Stimulated activated CD4-positive, alpha-beta T cell treated with anti-CD3 and anti-CD28 coated beads, TNF-alpha, amount 100 ng/mL, for 1 hour (primary cell): ENCODE measurements at places on chromosomes 16 and 17.

GRCh38 chr17:18187226-18187625, 3.6 kb downstream of the ALKBH5 start:
- DNase-seq, result no peak

- DNase-seq, result no peak
These were observed 13.5 kb upstream of the TBX21 start for GRCh38 chr17:47719411-47720152.

DNA sequence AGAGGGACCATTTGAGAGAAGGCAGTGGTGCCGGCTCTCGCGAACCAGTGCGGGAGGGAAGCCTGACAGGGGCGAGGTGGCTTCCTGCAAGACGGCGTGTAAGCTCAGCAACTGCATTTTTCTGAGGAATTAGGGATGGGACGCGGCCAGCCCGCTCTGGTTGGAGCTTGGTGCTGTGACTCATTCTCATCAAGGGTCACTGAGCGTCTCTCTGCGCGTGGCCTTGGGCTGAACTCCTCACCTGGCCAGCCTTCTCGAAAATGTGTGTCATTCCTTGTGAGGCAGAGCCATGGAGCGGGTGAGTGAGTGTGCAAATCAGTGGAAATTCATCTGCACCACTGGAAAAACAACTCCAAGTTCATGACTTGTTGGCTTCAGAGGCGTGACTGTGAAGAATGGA, 52.8 kb downstream of the NTN1 start:
- no peak for DNase-seq

DNA sequence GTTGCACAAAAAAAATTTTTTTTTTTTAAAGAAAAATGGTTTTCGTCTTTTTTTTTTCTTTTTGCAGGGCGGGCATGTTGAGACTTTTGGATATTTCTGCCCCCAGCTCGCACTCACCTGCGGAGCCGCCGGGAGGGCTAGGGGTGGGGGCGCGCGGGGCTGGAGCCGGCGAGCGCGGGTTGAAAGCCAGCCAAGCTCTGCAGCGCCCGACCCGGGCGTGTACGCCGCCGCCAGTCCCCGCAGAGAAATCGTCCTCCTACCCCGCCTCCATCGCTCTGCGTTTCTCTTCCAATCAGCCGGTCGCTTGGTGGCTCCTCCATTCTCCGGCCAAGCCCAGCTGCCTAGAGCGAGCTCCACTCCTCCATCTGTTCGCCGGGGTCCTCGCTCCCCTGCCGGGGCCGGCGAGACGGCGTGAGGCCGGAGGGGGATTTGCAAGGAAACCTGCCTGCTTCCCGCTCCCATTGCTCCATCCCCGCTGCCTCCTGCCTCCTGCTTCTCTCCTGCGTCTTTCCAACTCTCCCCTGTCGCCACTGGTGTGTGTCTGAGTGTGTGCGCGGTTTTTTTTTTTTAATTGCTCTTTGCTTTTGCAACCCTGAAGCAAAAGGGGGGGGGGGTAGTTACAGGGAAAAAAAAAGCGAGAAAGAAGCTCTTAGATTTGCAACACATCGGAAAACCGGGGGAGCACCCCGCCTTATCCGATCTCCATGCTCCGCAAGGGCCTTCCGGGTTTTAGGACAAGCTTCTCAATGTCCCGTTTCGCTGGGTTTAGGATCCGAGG, 1.8 kb upstream of the UBTF start:
- no peak for DNase-seq

DNA sequence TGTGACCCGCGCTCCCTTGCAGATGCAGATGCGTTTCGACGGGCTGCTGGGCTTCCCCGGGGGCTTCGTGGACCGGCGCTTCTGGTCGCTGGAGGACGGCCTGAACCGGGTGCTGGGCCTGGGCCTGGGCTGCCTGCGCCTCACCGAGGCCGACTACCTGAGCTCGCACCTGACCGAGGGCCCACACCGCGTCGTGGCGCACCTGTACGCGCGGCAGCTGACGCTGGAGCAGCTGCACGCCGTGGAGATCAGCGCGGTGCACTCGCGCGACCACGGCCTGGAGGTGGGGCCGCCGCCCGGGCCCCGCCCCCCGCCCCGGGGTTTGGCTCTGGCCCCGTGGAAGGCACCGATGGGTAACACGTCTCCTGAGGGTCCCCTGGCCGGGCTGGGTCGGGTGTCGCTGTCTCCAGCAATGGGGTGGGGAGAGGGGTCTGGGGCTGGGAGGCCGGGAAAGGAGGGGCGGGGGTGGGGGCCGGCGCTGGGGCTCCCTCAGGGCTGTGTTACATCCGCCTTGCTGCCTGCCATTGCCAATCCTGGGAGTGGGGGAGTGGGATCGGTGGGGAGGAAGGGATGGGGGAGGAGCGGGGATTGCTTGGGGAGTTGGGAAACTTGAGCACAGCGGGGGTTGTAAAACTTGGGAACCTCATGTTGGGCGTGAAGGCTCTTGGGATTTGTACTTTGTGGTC, 737 bp downstream of the NUDT16L1 start:
- peak; percentile 30 for DNase-seq

DNA sequence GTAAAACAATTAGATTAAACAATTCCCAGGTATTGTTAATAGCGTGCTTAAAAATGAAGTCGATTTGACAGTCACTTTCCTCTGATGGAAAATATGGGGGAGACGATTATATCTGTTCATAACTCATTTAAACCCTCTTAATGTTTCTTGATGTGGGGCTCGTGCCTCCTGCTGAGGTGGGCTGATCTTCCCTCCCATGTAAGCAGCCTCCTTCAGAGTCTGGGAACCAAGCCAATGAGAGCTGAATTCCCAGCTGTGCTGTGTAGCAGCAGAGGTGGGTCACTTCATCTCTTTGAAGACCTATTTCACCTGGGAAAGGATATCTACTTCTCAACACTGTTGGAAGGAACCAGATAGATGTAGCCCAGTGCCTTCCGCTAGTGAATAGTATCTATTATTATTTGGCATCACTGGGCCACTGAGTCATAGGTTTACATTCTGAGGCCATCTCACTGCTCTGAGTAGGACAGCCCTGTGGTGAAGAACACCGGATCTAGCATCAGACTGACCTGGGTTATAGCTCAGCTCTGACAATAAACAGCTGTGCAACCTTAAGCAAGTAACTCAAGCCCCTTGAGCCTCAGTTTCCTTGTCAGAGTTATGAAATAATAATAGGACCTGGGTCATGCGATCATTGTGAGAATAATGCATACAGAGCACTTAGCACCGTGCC, 85.3 kb upstream of the C16orf82 start:
- DNase-seq, result no peak

GRCh38 chr17:41666708-41667279, 21.9 kb upstream of the EIF1 start:
- DNase-seq, result peak; percentile 78

GRCh38 chr16:56294014-56294413, 102.7 kb downstream of the GNAO1 start:
- no peak for DNase-seq

GRCh38 chr16:67444259-67445125, 13.6 kb downstream of the HSD11B2 start:
- no peak for DNase-seq

DNA sequence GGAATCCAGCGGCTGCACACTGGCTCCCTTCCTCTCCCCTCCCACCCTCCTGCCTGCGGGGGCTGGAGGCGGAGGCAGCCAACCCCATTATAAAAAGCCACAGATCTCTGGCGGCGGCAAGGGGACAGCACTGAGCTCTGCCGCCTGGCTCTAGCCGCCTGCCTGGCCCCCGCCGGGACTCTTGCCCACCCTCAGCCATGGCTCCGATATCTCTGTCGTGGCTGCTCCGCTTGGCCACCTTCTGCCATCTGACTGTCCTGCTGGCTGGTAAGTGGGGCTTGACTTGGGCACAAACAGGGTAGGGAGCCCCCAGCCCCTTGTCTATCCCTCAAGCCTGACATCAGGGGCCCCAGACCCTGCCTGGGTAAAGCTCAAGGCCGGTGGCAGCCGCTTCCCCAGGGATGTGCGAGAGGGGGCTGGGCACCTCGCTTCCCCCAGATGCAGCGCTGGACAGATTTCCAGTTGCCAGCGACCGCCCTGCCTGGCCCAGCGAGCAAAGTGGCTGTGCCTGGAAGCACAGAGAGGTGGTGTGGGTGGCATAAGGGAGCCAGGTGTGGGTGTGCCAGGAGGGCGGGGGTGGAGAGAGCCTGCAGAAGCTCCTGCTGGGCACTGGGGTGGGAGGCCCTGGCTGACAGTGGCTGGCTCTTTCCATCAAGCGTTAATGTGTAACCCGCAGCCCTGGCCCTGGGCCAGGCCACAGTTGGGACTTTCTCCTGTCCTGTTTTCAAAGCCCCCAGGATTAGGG, at the start of gene CX3CL1:
CX3CL1 (plus strand) TSS at position 119 of the 745 bp plus-strand sequence; CDS start at position 198, 79 bp downstream.
- DNase-seq, result no peak

- DNase-seq, result no peak
These were observed 44.2 kb upstream of the NDRG4 start for GRCh38 chr16:58455750-58456149.

GRCh38 chr17:10029129-10029528, 124.1 kb upstream of the RCVRN start:
- no peak for DNase-seq

GRCh38 chr17:45380046-45380765, 52.5 kb downstream of the ARHGAP27 start:
- DNase-seq, result no peak

- DNase-seq, result no peak
These were observed 107.5 kb upstream of the ZNF750 start for GRCh38 chr17:82947051-82947991.

- DNase-seq, result no peak
These were observed 331.8 kb upstream of the XYLT1 start for GRCh38 chr16:17802571-17802970.

- no peak for DNase-seq
These were observed 30.1 kb upstream of the PMFBP1 start for GRCh38 chr16:72202014-72202413.

- no peak for DNase-seq
These were observed 29.0 kb downstream of the FCSK start for GRCh38 chr16:70483426-70483825.

DNA sequence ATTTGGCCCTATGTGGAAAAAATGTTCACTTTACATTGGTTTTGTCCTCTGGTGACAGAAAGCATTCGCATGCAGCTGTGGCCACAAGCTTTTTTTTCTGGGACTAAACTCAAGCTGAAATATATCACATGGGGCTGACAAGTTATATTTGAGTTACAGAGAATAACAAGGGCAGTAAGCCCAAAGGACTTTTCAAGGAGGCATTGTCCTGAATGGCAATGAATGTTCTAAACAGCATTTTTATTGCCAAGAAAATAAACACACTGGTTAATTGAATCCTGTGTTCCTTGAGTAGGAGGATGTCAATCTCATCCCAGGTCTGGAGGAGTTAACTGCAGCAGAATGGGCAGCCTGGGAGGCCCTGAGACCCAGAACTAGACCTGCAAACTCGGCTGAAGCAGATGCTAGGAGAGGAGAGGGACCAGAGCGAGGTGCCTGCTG, 114.5 kb downstream of the COPRS start:
- DNase-seq, result no peak

DNA sequence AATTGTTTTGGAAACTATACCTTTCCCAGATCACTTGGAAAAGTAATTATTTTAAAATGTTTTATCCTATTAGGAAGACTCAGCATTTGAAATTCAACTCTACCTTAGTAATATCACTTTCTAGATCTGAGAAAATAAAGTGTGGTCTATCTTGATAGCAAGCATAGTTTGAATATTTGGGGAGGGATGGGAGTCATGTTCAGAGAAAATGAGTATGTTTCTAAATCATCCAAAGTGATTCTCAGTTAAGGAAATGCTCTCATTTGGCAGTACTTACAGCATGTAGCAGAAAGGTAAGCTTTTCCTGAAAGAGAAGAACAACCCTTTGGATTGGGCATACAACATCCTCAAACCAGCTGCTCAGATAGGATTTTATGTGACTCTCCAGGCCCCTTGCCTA, 6.9 kb downstream of the C17orf75 start:
- no peak for DNase-seq

GRCh38 chr17:57035971-57036481, 49.0 kb upstream of the AKAP1 start:
- no peak for DNase-seq

- peak; percentile 80 for DNase-seq
These were observed at the start of gene TMEM11 for GRCh38 chr17:21214015-21214776. TSS of gene TMEM11 (minus strand) at chr17:21214161. CDS start at chr17:21214152, 9 bp downstream.

DNA sequence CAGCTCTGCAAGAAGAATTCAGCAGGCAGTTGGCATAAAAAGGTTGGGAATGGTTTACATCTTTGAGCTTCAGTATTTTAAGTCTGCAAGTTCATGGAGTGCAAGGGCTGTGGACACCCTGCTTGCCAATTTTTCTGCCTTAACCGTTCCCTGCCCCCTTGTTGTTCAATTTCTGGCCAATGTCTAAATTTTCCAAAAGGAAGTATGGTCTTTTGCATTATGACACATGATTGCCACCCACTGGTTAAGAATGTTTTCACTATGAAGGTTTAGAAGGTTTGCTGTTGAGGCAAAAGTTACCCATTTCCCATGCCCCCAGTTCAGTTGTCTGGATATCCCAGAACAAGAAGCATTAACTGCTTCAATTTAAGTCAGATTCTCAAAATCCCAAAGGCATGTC, 441.9 kb downstream of the CDH13 start:
- no peak for DNase-seq

DNA sequence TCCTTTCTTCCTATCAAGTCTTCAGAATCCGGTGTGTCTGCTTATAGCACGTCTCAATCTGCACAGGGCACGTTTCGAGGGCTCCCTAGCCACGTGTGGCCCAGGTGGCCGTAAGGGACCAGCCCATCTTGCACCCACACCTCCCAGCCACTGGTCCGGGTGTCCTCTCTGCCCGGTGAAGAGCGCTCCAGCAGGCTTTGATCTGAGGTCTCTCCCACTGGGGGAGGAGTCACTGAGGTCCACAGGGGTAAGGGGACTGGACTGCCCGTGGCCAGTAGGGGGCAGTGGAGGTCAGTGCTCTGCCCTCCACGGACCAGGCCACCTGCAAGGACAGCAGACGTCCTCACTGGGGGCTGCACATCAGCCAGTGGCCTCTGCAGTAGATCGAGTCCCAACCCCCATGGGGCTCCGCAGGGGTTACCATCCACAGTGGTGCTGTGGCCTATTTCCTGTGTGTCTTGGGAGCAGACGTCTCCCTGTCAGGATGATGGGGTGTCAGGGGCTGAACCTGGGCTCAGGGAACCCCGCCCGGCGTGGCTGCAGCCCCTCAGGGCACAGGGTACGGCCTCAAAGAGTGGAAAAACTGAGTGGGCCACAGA, 204.1 kb upstream of the CIBAR2 start:
- DNase-seq, result no peak

DNA sequence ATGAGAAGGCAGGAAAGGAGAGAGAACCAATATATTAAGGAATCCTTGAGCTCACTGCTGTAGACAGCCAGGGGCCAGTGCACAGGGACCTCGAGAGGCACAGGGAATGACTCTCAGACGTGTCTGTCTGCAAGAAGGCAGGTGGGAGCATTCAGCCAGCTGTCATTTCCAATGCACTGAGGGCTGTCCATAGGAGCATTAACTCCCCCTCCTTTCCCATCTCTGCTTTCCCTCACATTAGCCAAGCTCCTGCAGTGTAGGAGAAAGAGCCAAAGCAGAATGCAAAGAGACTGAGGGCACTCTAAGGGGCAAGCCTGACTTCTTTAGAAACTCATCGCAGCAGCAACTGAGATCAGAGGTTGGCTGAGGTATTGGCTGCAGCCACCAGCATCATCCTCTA, 218.3 kb downstream of the CDH13 start:
- DNase-seq, result no peak
